Activated CD4-positive, alpha-beta T cell treated with anti-CD3 and anti-CD28 coated beads, Interleukin-2, amount 50 U/mL, for 24 hours (primary cell): ENCODE measurements at places on chromosomes 2 and 18.

DNA sequence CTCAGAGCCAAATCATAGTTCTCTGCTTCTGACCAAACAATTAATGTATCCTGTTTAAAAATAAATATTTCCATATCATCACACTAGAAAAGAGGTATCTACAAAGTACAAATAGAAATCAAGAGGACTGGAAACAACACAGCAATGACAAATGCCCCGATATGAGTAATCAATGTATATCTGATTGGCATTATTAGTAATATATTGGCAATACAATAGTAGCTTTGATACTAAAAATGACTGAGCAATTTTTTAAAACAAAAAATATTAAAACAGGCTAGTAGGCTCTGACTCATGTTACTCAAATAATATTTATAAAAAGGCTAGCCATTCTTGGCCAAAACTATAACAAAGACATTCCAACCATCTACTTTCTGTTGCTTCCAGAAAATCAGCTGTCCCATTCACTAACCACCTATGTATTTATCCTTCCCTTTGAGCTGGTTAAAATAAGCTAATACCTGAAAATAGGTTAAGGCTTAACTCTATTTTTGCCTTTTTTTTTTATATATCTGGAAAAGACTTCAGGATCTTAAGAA lies 13.3 kb downstream of the PPP4R3B start:
- DNase-seq = no peak

DNA sequence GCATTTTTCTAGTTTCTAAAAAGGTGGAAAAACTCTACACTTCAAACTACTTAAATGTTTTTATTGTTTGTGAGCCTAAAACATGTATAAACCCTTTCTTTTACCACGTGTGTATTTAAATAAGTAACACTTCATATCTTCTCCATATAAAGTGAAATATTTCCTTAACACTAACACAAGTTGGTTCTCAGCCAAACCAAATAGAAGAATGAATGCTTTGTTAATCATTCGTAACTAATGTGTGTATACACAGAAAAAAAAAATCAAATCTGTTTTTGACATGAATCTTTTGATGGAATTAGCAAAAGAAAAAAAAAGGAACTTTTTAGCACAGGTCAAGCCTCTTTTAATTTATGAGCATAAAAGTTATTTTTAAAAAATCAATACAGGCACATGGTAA lies 89.3 kb downstream of the EHBP1 start:
- DNase-seq = no peak

DNA sequence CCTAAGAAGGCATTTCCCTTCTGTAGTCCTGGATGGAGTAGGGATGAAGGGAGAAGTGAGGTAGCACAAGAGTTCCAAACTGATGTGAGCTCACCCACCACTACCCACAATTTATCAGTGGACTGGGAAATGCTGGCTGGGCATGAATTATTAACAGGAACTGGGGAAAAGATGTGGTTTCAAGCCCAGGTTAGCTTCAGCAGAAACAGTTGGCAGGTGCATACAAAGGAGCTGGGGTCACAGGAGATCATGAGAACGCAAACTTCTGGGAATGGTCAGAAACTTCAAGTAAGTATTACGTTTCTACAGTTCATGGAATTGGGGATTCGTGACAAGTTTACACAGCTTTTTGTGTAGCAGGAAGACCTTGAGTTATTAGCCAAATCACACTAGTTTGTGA lies 5.4 kb downstream of the CCDC141 start:
- DNase-seq = no peak

GRCh38 chr2:69013840-69014821 lies 1.2 kb downstream of the ANTXR1 start:
- no peak for DNase-seq

DNA sequence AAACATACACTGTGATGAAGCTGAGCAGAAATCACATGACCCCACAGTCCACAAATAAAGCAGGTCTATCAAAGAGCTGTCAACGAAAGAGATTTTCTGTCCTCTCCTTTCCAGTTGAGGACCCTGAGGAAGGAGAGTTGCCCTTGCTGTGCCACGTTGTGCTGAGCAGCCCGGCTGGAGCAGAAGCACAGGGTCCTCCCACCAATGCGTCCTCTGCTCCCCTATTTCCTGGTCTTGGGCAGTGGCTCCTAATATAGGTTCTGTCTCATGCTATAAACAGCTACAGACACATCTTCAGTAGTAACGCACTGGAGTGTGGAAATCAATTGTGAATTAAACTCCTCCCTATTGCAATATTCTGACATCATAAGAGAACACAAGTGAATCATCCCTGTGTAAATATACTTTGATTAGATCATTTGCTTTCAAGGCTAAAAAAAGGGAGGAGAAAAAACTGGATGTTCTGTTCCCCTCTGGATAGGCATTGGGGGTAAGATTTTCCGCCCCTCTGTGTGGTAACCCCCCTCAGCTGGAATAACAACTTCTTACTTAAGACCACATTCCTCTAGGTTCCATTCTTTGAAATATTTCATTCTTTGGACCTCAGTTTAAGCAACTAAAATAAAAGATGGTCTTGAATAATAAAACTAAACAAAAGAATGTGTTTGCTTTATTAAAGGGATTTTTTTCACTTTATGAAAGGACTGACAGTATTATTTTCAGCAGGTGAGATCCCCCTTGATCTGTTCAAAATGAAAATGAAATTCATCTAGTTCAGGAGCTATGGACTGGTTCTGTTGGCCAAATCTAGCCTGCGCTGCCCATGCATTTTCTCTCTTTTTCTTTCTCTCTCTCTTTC lies 8.3 kb upstream of the RHOB start:
- no peak for DNase-seq

DNA sequence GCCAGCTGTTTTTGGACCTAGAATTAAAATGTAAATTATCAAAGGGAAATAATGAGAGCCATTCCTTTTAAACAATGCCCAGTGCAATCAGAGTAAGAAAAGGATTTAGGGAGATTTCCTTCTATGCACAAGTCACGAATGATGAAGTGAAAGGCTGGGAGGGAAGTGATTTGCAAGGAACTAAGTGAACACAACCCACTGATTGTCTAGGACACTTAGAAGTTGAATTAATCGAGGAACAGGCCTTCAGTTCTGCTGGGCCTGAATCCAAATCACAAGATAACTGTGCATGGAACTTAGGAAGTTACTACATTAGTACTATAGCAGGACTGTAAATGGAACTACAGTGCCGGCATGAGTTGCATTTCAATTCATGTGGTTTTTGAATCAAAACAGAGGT lies 17.7 kb downstream of the MAP2 start:
- no peak for DNase-seq

DNA sequence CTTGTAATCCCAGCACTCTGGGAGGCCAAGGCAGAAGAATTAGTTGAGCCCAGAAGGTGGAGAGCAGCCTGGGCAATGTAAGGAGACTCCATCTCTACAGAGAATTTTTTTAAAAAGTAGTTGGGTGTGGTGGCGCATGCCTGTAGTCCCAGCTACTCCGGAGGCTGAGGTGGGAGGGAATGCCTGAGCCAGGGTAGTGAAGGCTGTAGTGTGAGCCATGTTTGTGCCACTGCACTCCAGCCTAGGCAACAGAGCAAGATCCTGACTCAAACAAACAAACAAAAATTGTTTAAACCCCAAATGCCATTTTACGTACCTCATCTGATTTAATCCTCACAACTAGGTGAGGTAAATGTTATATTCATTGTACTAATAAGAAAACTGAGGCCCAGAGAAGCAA lies 38.2 kb downstream of the LPIN2 start:
- no peak for DNase-seq

- no peak for DNase-seq
These were observed 293.5 kb downstream of the ARHGAP15 start for GRCh38 chr2:143422681-143423080.

DNA sequence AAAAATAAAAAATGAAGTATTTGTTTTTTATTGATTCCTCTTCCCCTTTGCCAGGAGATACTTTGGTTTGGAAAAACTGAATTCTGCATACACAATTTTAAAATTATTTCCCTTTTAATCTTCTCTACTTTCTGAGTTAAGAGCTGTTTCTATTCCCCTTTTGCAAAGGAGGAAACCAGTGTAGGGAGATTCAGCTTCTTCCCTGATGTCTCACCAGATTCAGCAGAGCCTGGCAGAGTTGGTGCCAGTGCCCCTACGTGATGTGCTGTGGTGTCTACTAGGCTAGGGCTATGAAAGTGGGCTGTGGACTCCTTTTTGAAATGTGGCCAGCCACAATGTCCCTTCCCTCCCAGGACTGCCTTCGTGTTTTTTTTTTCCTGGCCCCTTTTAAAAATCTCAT lies 2.4 kb downstream of the RPE start:
- DNase-seq = no peak

DNA sequence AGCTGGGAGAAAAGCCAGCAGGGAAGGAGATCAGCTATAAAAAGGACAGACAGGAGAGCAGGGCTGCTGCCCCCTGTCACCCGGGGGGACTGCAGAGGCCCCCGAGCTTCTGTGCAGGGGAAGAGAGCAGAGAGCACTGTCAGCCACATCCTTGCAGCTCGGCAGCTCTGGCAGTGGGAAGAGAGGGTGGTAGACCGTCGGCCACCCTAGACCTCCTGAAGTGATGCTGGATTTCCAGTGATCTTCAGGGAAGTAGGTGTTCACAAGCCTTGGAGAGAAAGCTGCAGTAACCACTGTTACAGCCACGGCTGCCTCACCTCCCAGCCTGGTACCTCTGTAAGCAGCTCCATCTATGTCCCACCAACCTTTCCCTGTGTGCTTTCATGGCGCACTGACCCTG lies 134.9 kb downstream of the TFCP2L1 start:
- DNase-seq = no peak

DNA sequence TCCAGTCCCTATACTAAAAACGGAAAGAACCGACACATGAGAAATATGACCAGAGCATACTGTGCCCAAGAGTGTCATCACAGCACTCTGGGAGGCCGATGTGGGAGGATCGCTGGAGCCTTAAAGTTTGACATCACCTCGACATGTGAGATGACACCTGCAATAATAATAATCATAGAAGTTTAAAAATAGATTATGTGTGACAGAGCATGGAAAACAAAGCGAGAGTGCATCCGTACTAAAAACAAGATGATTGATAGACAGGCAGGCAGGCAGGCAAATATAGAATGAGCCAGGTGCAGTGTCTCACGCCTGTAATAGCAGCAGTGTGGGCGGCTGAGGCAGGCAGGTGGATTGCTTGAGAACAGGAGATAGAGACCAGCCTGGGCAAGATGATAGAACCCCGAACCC lies 114.8 kb upstream of the ANKRD30BL start:
- no peak for DNase-seq

GRCh38 chr2:217995731-217996231 lies 7.0 kb downstream of the TNS1 start:
- DNase-seq = no peak

DNA sequence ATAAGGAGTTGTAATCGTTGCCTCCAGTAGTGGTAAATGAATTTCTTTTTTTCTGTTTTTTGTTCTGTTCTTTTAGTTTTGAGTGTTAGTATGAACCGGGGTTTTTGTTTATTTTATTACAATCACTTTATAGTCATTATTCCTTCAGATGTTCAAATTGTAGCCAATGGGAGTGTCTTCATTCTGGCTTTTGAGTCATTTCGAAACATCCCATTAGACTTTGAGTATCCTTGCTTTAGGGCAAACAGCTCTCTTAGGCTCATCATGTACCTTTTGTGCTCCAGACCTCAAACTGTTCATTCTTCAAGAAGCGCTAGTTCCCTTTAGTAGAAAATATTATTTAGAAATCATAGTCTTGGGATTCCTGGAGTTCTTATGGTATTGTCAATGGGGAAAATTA lies 54.2 kb upstream of the PAX3 start:
- DNase-seq = no peak

DNA sequence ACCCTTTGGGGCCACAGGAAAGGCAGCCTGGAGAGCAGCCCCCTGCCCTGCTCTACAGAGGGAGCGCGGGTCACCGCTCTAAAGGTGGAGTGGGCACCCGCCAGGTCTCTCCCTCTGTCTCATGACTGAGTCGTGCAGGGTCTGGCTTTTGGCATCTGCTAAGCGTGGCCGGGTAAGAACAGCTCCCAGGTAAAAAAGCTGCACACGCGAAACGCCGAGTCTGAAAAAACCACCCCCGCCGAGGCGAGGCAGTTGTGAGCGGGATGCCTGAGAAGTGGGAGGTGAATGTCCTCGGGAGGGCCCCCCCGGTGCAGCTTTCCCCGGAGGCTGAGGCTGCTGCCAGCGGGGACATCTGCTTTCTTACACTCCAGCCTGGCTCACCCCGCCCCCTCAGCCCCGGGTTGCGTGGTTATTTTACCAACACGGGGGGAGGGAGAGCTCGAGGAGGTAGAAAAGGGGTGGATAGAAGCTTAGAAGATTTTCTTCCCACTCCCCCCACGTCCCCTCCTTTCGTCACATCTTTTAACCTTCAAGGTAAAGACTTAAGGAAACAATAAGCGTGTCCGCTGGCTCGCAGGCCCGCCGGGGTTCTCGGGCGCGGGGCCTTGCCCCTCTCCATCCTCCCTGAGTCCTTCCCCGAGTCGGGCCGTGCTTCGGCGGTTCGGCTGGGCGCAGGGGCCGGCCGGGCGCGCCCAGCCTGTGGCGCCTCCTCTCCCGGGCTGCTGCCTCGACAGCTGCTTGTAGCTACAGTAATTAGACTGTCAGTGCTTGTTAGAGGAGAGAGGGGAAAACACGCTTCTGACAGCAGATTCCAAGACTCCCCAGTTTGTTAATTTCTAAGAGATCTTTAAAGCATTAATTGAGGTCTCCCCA lies 70.6 kb upstream of the PSMD14 start:
- DNase-seq = no peak

DNA sequence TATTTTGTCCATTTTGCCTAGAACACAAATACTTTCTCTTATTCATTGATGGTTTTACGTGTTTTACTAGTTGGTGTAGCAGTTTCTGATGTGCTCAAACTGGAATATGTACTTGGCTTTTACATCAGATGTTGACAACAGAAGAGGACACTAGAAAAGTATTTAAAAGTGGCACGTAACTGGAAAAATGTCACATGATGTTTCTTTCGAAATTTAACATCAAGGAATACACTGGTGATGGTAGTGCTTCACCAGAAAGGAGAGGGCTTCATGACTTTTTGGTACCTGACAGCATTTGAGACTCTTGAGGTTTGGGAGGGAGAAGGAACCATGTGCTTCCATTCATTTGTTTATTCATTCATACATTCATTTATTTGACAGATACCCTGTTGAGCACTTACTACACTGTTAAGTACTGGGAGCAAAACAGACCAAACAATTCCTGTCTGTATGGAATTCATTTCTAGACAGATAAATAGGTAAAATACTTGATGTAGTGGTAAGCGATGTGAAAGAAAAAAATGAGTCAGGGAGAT lies 1.5 kb downstream of the GIGYF2 start:
- DNase-seq = no peak

DNA sequence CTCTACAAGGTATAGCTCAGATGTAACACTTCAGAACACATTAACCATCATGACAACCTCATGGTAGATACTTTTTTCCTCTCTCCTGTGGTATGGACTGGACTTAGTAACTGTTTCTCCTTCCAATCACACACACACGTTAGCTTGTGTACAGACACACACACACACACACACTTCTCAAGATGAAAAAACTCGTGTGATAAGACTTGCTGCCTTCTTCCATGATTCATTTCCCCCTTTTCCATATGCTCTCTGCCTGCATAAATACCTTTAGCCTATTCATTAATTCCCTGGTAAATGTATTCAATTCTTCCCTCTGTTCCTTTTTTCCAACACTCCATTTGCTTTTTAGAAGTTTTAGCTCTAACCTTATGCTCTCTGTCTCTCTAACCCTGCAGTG lies 118.9 kb upstream of the TANK start:
- DNase-seq = no peak

- no peak for DNase-seq
These were observed 44.9 kb upstream of the ALK start for GRCh38 chr2:29966266-29966665.

GRCh38 chr2:78417355-78417754 lies 608.1 kb upstream of the REG3G start:
- no peak for DNase-seq

- DNase-seq = no peak
These were observed 122.4 kb downstream of the PTGR3 start for GRCh38 chr18:75086494-75087034.
